ENCODE measurements at places on chromosomes 7 and 10.

GRCh38 chr7:98348726-98349474 is 52.0 kb downstream of the BAIAP2L1 start:
- DNase-seq = peak; percentile 65

- DNase-seq = no peak
Measured at GRCh38 chr10:70169011-70169410, 1.3 kb downstream of the SAR1A start.

DNA sequence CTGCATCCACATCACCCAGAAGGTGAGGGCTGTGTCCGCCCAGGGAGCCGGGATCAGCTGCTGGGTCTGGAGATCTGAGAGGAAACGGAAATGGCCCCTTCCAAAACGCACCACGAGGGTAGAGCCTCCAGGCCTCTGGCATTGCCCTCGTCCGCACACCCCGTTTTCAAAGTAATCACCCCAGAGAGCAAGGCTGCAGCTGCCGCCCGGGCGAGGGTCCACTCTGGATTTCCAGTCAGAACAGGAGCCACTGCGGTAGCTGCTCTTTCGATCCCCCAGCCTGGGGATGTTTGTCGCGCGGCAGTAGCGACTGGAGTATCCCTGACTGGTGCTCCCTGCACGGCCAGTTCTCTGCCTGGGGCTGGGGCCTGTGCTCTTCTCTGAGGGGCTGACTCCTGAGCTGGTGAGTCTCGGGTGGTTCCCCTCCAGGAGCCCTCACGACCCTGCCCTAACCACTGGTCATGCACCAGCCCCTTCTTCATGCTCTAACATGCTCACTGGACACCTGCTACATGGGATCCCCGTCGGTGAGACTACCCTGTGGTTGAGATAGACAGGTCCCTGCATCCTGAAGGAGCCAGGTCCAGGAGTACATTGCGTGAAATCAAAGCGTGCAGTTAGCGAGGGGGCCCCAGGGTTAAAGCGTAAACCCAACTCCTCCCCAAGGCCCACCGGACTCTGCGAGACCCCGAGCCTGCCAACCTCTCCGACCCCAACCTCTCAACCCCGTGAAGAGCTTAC is 99.2 kb downstream of the FOXL3 start:
- DNase-seq = no peak

GRCh38 chr10:14548474-14548873 is 217.8 kb upstream of the FRMD4A start:
- no peak for DNase-seq

GRCh38 chr7:148982654-148983199 is 45.6 kb downstream of the PDIA4 start:
- DNase-seq = no peak

DNA sequence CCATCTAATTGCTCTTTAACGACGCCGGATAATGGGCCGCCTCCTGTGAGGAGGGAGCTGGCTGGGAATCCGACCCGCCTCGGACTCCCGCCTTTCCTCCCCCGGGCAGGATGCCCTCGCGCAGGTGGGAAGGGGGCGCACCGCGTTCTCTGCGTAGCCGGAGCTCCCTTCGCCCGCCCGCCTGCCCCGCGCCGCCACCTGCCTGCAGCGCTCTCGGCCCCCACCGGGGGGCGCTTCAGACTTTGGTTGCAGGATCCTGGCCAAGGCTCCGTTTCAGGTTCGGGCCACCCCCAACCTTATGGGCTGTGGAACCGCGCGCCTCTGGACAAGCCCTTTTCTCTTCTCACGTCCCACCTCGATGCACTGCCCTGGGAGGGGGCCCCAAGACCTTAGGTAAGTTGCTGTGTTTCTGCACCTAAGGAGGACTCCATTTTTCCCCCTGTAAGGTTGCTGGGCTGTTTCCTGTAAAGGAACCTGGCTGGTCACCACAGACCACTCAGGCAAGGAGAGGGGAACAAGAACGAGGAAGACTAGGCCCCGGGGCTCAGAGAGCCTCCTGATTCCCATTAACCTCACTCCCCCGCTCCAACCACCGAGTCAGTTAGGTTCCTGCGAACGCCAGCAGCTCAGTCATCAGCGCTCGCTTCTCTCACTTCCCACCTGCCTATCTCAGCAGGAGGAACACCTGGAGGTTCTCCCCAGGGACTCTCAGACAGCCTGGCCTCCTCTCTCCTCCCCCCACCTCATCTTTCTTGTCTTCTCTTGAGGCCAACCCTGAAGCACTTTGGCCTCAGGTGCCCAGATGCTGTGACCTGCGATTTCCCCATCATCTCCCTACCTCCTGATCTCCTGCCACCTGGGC is 11.3 kb upstream of the KAZALD1 start:
- peak; percentile 59 for DNase-seq

DNA sequence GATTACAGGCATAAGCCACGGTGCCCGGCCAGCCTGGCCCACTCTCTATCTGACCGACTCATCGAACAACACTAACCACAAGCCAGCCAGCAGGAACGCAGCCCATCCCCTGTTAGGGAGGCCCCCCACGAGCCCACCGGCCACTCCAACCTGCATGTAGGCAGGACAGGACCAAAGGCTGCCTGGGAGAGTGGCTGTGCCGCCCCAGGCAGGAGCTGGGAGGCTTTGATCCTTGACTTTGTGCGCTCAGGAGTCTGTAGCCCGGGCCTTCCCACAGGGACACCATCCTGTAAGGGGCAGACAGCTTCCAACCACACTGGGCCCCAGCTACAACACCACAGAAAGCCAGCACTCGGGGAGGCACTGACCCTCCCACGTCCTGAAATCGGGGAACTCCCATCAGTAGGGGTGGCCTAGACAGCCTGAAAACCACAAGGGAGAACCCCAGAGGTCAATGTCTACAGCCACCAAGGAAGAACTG is 29.4 kb downstream of the GRID1 start:
- DNase-seq = no peak

Data from mucosa of gallbladder (tissue), 1 donor.